ENCODE measurements at places on chromosomes 11 and 22.

GRCh38 chr11:126403658-126404057 lies 48.2 kb downstream of the ST3GAL4 start:
- peak; percentile 40 for DNase-seq

DNA sequence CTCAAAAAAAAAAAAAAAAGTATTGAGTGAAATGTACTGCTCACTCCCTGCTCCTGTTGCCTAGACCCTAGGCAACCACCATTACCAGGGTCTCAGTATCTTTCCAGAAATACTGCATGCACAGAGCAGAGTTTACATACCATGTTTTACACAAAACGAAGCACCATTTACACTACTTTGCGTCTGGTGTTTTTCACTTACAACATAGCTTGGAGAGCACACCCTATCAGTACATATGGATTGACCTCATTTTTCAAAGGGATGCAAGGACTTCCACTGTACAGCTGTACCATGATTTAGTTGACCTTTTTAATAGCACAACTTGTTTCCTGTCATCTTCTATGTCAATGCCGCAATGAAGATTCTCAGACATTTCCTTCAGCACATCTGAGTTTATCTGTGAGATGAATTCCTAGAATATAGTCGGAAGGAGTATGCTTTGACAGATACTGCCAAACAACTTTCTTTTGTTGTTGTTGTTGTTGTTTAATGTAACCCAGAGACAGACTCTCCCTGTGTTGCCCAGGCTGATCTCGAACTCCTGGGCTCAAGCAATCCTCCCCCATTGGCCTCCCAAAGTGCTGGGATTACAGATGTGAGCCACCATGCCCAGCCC lies 6.1 kb downstream of the MYH9 start:
- DNase-seq: no peak

DNA sequence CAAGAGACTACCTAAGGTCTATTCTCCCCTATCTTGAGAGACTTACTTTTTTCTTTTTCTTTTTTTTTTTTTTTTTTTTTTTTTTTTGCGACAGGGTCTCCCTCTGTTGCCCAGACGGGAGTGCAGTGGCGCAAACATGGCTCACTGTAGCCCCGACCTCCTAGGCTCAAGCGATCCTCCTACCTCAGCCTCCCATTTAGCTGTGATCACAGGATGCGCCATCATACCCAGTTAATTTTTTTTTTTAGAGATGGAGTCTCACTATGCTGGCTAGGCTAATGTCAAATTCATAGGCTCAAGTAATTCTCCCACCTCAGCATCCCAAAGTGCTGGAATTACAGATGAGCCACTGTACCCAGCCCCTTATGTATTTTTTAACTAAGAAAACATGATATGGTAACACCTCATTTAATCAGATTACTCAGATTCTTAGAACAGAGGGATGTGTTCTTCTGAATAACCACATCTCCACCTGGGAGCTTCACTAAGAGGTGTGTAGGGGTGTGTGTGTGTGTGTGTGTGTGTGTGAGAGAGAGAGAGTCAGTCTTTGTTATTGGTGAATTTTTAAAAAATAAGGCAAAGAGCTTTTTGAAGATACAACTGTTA lies 102.9 kb downstream of the USP35 start:
- no peak for DNase-seq

DNA sequence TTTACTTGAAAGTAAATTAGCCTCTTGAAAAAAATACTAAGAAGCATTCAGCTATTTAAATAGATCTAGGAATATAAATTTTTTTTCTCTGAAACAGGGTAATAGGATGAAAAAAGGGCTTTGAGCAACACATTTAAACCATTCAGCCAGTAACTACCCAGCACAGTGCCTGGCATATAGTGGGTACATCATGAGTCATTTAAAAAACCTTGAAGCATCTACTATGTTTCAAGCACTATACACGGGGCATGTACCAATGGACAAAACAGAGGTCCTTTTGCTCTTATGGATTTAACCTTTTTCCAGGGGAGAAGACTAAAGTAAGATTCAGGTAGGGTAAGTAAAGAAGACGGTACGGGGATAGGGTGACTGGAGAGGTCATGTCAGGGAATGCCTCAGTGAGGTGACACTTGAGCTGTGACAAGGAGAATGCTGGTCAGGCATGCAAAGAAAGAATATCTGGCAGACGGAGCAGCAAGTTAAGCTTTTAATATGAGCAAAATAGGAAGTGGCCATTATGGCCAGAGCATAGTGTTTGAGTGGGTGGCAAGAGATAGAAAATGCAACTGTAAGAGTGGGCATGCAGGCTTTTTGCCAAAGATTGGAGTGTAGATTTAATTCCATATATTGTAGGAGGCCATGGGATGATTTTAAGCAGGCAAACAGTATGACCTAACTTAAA lies 101.1 kb downstream of the HIPK3 start:
- no peak for DNase-seq

- peak; percentile 58 for DNase-seq
Observed at GRCh38 chr11:102109896-102110760, at the start of gene YAP1. TSS of gene YAP1 (plus strand) at chr11:102110447. CDS start at chr11:102110849, 402 bp downstream.

DNA sequence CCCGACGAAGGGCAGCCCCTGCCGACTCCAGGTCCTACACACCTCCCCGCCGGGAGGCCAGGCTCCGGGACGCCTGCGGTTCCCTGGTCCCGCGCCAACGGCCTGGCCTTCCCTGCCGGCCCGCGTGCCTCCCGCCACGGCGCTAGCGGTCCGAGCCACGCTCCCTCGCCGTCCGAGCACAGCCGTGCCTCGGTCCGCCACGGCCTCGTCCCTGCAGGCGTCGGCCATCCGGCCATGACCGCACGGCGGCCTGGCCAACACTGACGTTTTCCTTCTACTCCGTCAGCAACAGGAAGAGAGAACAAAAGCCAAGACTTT lies 532 bp downstream of the EIF4G2 start:
- no peak for DNase-seq

DNA sequence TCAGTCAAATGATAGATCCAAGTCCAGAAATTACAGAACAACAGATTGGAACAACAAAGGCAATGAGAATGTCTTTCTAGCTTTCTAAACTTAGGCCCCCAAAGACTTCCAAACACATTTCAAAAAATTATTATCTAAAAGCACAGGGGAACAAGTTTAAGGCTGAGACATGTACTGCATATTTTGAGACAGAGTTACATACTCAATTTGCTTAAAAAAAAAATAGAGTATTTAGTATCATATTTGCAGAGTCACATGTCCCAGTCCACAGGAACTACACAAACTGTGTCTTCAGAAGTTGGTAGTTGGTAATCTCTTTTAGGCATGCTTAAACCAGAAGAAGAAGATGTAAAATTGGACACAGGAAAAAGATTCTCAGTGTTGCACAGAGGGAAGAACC lies 127.2 kb downstream of the MAML2 start:
- DNase-seq: no peak

DNA sequence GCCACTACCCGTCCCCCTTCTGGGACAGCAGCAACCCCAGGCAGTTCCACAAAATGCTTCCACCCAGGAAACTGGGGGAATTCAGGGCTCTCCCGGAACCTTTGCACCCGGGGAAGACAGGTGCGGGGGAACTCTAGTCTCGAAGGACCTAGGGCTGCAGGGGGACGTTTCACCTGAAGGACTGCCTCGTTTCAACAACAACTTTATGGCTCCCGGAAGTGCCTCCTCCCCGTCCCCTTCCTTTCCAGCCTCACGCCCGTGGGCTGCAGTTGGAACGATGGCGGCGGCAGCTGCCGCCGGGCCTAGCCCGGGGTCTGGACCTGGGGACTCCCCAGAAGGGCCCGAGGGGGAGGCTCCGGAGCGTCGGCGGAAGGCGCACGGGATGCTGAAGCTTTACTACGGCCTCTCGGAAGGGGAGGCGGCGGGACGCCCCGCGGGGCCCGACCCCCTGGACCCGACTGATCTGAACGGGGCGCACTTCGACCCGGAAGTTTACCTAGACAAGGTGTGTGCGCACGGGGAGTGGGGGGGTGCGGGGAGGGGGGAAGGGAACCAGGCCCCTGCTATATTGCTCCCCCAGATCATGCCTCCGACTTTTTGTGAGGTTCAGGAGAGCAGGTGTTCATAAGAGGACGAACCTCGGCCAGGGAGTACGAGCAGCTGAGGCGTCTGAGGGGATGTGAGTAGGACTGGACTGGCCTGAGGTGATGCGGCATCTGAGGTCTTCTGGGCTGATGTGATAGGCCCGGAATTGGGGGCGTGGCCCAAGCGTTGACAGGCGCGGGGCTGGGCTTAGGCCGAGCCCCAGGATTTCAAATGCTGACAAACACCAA lies at the start of gene VPS51:
VPS51 (plus strand) TSS at position 241 of the 833 bp plus-strand sequence; CDS start at position 278, 37 bp downstream.
- peak; percentile 95 for DNase-seq

GRCh38 chr11:120431633-120432032 lies 79.9 kb upstream of the GRIK4 start:
- no peak for DNase-seq

DNA sequence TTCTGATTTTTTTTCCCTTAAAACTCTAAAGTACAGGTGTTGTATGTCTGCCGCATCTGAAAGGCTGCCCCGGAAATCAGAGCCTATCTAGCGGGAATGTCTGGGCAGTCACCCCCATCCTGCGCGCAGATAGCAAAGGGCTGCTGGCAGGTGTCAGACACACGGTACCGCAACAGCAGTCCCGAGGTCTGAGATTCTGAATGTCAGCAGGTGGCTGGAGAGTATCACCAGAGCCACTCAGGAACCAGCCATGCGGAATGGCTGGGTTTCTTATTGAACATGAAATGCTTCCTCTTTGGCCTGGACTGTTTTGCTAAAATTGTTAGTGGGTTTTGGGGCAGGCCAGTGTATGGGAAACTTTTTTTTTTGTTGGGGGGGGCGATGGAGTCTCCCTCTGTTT lies 53.3 kb downstream of the CERK start:
- DNase-seq: peak; percentile 96

DNA sequence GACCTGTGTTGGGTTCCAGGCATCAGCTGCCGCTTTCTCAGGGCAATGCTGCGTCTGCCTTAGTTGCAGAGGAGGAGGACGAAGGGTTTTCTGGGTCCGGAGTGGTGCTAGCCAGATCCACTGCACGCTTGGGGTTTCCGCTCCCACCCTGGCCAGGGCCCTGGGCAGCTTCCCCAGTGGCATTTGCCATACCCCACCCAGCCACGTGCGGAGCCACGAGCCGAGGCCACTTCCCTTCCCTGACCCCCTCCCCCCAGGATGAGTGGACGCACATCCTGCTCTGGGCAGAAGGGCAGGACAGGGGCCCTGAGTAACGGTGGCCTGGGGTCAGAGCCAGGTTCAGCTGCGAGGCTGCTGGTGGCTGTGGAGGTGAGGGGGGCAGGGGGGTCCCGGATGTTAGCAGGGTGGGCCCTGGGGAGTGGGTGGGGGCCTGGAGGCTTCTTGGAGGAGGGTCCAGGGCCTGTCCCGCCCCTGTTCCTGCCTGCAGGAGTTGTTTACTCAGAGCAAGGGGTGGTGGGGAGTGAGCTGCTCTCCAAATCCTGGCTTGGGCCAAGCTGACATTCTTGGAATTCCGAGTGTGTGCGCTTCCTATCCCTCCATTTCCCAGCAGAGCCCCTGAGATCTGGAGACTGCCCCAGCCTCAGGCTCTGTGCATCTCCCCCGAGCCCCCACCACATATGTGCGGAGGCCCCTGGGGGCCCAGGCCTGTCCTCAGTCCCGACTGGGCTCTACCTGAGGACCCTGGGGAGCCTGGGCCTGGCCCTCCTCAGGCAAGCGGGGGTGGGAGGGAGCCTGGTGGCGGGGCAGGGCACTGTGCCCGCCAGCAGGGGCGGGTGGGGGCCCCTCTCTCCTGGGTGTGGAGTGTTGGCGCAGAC lies 1.4 kb downstream of the TSPAN4 start:
- no peak for DNase-seq

DNA sequence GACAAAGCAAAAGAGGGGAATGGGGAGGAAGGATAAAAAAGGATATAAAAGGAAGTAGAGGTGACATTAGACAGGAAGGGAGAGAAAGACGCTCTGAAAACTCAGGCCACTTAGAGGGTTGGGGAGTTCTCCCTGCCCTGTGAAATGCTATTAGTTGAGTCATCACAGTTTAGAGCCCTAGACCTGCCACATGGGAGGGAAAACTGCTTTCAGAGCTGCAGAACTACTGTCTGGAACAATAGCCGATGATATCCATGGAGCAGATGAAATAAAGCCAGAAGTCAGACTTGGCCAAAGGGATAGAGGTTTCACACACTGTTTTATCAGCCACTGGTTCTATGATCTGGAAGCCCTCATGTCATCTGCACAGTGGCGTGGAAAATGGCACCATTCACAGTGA lies 157.9 kb downstream of the NCAM1 start:
- DNase-seq: no peak

- DNase-seq: no peak
Observed at GRCh38 chr11:59185386-59185945, 13.5 kb downstream of the DTX4 start.

GRCh38 chr11:117984476-117984875 lies 1.7 kb upstream of the IL10RA start:
- no peak for DNase-seq

DNA sequence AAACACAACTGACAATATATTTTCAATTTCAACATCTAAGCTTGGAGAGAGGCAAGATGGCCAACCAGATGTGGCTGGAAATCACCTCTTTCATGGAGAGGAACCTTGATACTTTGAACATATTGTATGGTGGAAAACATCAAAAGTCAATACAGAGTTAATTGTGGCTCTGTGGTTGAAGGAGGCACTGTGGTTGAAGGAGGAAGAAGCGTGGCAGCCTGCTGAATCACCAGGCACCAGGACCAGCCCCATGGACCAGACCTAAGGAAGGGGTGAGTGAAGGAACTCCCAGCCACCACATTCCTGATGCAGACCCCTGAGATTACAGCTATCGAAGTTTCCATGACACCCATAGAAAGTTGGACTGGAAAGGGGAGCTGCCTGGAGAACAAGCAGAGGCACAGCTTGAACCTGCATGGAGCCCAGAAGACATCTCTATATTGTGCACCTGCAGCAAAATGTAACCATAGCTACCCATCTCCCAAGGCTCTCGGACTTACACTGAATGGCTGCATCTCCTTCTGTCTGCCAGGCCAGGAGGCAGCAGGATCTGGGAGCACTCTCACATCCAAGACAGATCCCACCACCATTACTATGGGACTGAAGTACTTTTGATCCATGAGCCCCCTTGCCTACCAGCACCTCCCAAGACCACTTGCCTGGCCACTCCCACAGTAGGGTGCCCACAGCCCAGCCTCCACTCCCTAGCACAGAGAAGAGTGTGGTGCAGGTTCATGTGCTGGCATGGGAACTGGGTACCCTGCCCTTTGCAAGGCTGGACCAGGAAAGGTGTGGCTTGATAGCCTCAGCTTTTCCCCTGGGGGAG lies 79.8 kb upstream of the SC5D start:
- DNase-seq: no peak

Measured in GM19239 (cell line).